ENCODE measurements at places on chromosomes 11 and 22.

DNA sequence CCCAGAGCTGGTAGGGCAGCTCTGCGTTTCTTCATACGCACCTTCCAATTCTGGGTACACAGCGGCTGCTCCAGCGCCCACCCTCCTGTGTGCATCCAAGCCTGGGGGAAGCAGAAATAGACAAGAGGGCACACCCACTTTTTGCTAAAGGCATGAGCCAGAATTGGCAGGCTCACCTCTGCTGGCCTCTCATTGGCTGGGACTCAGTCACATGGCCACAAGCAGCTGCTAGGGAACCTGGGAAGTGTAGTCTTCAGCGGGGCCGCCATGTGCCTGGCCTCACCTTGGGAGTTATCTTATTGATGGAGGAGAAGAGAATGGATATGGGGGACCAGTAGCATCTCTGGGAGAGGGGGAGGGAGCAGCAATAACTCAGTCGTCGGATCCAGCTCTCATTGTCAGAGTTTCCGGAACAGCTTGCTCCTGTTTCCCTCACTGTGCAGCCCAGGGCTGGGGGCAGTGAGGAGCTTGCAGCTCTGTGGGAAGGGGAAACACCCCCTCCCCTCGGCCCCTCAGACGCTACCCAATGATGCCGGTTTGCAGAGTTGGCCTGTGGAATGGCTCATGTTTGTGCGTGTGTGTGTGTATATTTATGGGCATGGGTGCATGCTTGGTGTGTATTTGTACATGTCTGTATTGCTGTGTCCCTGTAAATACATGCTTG, 11.8 kb upstream of the MIEF1 start:
- peak; percentile 79 for DNase-seq

GRCh38 chr22:24901448-24901847, 45.0 kb downstream of the LHFPL7 start:
- DNase-seq, result no peak

GRCh38 chr11:125603207-125603606, 10.6 kb downstream of the STT3A start:
- DNase-seq, result no peak

DNA sequence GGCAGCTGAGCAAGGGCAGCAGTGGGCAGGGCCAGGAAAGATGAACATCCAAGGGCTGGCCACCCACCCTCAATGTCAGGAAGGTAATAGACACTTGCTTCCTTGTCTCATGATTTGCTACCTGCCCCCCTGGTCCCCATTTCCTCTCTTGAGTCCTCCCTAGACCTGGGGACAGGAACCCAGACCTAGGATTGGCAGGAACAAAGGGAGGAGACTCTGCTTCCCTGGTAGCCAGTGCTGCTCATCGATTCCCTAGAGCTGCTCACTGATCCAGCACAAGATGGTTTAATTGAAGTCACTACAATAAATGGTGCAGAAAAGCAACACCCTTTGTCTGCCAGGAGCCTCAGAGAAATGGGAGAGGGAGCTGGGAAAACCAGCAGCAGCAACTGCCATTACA, 67.8 kb upstream of the CHST1 start:
- no peak for DNase-seq

DNA sequence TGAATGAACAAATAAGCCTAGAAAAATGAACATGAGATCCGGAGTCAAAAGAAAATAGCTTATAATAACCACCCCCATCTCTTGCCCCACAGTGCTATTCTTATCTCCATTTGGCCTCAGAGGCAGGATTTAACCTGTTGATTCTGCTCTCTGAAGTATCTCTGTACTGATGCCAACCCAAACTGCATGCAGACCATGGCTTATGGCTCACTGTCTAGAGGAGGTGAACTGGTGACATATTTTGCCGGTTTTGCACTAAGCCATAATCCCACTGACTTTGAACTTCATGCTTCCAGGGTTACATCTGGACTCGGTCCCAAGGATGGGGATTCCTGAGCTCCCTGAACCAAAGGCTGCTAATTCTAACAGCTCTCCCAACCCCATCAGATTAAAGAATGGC, 397.1 kb downstream of the TENM4 start:
- no peak for DNase-seq

- DNase-seq, result no peak
Measured at GRCh38 chr22:19515654-19516377, 8.4 kb downstream of the CLDN5 start.

DNA sequence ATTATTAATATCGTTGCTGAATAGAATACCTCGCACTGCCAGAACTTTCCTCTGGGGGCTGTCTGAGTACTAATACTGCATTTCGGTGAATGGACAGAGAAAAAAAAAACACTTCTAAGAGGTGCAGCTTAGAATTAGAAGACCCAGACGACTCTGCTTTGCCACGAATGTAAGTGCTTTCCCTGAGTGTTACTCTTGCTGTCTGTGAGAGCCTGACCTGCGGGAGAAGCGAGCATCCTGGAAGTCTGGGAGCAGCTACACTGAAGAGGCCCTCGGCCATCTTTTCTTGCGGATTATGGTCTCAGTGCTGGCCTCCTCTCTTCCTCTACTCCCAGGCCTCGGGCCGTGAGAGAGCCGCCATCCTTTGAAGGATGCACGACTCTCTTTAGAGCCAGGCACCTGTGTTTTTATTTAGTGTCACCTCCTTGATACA, 94.9 kb downstream of the SCN3B start:
- no peak for DNase-seq

- no peak for DNase-seq
Measured at GRCh38 chr11:85823816-85824215, 12.9 kb upstream of the SYTL2 start.

GRCh38 chr11:74020539-74020938, 11.7 kb upstream of the UCP3 start:
- DNase-seq, result no peak

DNA sequence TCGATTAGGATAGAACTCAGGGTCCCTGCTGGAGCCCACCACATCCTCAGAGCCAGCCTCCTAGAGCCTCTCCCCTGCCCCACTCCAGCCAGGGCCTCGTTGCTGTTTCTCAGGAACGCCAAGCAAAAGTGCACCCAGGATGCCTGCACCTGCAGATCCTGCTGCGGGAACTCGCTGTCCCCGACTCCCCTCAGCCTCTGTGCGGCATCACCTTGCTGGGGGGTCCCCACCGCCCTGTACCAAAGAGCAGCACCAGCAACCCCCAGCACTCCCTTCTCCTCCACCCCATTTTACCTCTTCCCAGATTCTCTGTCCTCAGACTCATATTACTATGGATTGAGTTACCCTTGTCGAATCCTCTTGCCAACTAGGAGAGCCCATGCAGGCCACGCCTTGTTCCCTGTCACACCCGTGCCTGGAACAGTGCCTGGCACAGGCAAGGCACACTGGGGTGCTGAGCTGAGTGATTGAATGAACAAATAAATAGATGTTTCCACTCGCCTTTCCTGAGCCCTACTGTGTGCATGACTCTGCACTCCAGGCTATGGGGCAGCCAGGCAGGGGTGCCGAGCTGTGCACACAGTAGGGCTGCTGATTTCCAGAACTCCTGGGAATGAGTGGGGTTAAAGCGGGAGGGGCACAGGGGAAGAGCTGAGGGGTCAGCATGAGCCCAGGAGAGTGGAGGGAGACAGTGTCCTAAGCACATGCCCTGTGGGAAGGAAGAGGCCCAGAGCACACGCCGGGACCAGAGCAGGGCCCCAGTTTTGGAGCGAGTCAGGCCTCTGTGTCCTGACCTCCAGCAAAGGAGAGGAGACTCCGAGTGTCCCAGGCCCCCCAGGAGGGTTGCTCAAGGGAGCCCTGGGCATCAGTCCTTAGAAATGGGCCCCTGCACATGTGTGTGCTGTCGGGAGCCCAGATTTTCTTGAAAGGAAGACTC, 44.3 kb downstream of the LINC01488 start:
- DNase-seq, result no peak

- no peak for DNase-seq
Measured at GRCh38 chr11:126419801-126420697, 64.6 kb downstream of the ST3GAL4 start.

DNA sequence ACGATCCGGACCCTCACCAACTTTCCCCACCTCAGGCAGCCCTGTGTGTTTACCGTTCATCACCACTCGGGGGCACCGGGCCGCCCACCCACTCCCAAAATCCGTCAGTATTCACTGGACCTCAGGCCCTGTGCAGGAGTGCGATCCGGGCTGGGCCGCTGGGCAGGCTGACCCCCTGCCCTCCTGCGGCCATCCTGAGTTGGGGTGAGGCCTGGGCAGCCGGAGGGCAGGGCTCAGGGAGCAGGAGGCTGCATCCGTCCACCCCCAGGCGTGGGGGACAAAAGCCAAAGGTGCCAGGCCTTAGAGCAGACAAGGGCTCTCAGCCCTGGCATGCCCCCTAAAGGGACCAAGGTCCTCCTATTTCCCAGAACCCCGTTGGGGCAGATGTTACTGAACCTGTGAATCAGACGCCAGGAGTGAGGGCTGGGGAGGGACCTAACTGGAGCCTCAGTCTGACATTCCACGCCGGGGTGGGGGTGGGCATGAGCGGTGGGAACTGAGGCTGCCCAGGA, 16.8 kb upstream of the TMEM191C start:
- no peak for DNase-seq

- no peak for DNase-seq
Measured at GRCh38 chr11:112277941-112278340, 17.3 kb upstream of the PLET1 start.

- no peak for DNase-seq
Measured at GRCh38 chr22:36963302-36963701, 49.9 kb downstream of the CSF2RB start.

- no peak for DNase-seq
Measured at GRCh38 chr11:73851046-73851764, 25.4 kb downstream of the COA4 start.

- DNase-seq, result no peak
Measured at GRCh38 chr22:19988965-19989724, 27.5 kb downstream of the ARVCF start.

DNA sequence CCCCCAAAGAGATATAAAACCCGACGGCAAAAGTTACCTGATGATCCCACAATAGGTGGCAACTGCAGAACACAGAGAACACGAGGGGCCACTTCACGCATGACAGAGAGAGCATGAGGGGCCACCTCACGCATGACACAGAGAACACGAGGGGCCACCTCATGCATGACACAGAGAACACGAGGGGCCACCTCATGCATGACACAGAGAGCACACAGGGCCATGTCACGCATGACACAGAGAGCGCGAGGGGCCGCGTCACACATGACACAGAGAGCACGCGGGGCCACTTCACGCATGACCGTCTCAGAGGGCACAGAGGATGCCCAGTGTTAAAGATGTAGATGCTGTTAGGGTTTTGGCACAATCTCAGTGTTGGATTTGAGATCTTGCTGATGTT, 1359.5 kb downstream of the TBC1D22A start:
- DNase-seq, result no peak

DNA sequence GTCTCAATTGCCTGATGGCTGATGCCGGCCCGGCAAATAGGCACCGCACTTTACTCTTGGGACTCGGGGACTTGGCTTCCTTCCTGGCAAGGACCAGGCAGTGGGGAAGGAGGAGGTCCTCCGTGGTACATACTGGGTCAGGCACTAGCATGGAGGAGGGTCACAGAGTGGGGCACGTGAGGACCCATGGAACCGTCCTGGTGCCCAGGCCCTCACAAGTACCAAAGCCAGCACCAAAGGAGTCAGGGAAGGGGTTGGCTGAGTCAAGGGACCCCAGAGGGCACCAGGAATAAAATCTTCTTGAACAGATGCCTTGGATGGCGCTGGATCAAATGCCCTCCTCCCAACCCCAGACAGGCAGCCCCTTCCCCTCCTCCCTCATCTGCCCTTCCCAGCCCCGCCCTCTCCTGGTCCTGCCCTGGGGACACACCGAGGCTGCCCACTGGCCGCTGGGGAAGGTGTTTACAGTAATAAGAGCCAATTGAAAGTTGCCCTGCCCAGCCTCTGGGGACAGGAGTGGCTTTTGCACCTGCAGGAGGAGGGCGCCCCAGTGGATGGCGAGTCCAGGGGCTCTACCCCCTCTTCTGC, 5.6 kb upstream of the CARNS1 start:
- no peak for DNase-seq

DNA sequence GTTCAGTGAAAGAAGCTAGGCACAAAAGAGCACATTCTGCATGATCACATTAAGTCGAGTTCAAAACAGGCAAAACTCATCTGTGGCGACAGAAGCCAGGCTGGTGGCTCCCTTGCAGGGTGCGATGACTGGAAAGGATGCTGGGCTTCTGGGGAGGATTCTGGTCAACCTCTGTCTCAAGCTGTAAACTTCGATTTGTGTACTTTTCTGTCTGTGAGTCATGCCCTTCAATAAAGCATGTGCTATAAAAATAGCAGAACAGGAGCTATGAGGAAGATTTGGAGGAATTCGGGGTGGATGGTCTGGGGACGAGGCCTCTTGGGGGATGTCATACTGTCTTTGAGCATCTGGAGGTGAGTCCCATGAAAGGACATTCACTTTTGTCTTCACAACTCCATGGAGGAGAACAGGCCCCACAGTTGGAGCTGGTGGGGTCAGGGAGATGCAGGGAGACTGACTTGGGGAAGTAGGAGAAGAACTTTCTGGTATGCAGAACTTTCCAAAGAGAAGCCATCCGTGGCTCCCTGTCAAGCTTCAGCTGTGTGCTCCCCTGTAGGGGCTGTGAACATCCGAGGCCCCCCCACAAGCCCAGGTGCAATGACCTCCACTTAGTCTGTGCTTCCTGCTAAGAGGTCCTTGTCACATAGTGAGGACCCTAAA, 77.8 kb upstream of the LINC01488 start:
- DNase-seq, result no peak

DNA sequence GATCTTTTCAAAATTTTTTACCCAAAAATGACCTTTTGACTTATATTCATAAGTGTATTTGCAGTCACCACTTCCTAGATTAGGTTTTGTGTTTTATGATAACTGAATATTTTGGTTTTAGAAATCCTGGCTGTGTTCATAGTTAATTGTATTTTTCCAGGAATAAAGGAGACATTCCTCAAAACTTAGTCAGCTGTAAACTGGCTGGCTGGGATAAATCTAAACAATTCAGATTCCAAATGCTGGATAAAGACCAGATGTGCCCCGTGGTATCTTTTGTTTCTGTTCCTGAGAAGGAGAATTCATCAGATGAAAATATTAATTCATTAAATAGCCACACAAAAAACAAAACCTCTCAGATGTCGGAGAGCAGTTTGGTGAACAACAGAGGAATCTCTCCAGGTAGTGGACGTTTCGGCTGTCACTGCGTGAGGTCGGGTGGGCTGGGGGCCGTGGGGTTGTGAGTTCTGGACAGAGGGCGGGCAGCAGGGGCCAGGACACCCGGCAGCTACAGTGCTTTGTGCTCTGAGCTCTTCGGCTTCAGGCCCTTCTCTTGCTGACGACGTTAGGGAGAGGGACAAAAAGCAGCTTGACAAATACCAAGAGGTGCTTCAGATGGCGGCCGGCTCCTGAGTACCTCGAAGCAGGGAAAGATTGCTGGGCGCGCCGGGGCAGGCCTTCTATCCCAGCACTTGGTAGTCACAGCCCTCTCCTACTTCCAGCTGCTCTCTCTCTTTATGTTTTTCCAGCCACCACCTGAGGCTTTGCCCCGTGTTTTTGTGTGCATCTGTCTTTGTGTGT, 24.6 kb downstream of the MOV10L1 start:
- no peak for DNase-seq

DNA sequence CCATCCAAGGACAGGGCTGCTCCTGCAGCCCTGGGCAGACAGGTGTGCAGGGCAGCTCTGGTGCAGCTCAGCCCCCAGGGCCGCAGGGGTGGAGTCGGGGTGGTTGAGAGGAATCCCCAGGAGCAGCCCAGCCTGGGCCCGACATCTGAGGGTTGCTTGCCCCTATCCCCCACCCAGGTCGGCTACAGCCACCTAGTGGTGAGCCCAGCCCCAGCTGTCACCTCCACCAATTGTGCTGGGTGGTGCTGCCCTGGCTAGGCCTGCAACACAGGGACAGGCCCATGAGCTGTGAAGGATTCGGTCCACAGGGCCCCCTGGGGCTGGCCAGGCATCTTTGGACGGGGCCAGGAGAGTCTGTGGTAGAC, 29.6 kb downstream of the RTN4R start:
- DNase-seq, result peak; percentile 39

Data from stimulated activated CD4-positive, alpha-beta T cell treated with anti-CD3 and anti-CD28 coated beads, Interleukin-4, amount 100 ng/mL, for 4 hours (primary cell).